Aortic smooth muscle cell (primary cell): ENCODE measurements at places on chromosomes 5 and 9. TPM values are rescaled to one million over a fixed set of nuclear protein-coding genes. Genes with fewer than 3 reads are reported as not detected.

Gene AKNA
- total RNA-seq: 4.2 and 8.0 TPM in 2 replicates

Gene LRRTM2
- 0.13 and 0.44 TPM in 2 replicates for total RNA-seq

Gene GABRB2
- under 0.01 TPM in 1 of 2 replicates, not detected in the other for total RNA-seq

Gene TLX3
- not detected in 2 replicates for total RNA-seq

Gene ADAMTS12
- total RNA-seq: 3.7 and 5.3 TPM in 2 replicates

Gene PGM5
- 47.8 and 66.7 TPM in 2 replicates for total RNA-seq

Gene NEUROG1
- not detected in 2 replicates for total RNA-seq

Gene PSMD5
- total RNA-seq: 21.5 and 29.2 TPM in 2 replicates

Gene CAMK4
- 0.37 and 0.66 TPM in 2 replicates for total RNA-seq

Gene FOXD4
- 0.06 and 0.13 TPM in 2 replicates for total RNA-seq

Gene IPO11
- total RNA-seq: 23.1 and 24.3 TPM in 2 replicates

Gene IFNB1
- not detected in 2 replicates for total RNA-seq

Gene FOXD1
- 0.44 and 0.92 TPM in 2 replicates for total RNA-seq

Gene PDE6A
- total RNA-seq: not detected in 2 replicates

Gene PTGER4
- total RNA-seq: 20.6 and 66.8 TPM in 2 replicates

Gene SH3GL2
- total RNA-seq: 0.13 TPM in 1 of 2 replicates, not detected in the other

Gene FOXD4L4
- under 0.01 and 0.26 TPM in 2 replicates for total RNA-seq

Gene HMMR
- total RNA-seq: 23.1 and 35.1 TPM in 2 replicates

Gene CDX1
- total RNA-seq: 0.12 and 0.13 TPM in 2 replicates

Gene FBLL1
- total RNA-seq: 0.56 TPM in 1 of 2 replicates, not detected in the other

Gene CCL27
- not detected in 2 replicates for total RNA-seq

Gene SHC3
- 9.2 and 16.4 TPM in 2 replicates for total RNA-seq

Gene LHX6
- total RNA-seq: not detected in 2 replicates

Gene DNAH5
- total RNA-seq: 0.06 and 0.13 TPM in 2 replicates

Gene PCDHGA8
- 2.2 and 3.9 TPM in 2 replicates for total RNA-seq

Gene C5orf15
- 49.3 and 72.9 TPM in 2 replicates for total RNA-seq

Gene ZNF618
- 11.6 and 14.4 TPM in 2 replicates for total RNA-seq

Gene TPPP
- total RNA-seq: 0.93 and 1.1 TPM in 2 replicates

Gene SEMA5A
- 23.9 and 47.5 TPM in 2 replicates for total RNA-seq

Gene MEIKIN
- total RNA-seq: 0.06 TPM in 1 of 2 replicates, not detected in the other

Gene ADRA1B
- under 0.01 and 0.25 TPM in 2 replicates for total RNA-seq
